ENCODE measurements at places on chromosomes 2 and 18.

GRCh38 chr18:76354348-76354747 is 140.7 kb downstream of the ZNF516 start:
- DNase-seq: peak; percentile 76

DNA sequence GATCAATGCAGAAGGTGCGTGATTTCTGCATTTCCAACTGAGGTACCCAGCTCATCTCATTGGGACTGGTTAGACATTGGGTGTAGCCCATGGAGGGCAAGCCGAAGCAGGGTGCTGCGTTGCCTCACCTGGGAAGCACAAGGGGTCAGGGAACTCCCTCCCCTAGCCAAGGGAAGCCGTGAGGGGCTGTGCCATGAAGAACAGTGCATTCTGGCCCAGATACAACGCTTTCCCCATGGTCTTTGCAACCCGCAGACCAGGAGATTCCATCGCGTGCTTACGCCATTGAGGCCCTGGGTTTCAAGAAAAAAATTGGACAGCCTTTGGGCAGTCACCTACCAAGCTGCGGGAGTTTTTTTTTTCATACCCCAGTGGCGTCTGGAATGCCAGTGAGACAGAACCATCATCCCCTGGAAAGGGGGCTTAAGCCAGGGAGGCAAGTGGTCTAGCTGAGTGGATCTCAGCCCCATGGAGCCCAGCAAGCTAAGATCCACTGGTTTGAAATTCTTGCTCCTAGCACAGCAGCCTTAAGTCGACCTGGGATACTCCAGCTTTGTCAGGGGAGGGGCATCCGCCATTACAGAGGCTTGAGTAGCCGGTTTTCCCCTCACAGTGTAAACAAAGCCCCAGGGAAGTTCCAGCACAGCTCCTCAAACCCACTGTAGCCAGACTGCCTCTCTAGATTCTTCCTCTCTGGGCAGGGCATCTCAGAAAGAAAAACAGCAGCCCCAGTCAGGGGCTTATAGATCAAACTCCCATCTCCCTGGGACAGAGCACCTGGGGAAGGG is 21.7 kb downstream of the TFPI start:
- no peak for DNase-seq

DNA sequence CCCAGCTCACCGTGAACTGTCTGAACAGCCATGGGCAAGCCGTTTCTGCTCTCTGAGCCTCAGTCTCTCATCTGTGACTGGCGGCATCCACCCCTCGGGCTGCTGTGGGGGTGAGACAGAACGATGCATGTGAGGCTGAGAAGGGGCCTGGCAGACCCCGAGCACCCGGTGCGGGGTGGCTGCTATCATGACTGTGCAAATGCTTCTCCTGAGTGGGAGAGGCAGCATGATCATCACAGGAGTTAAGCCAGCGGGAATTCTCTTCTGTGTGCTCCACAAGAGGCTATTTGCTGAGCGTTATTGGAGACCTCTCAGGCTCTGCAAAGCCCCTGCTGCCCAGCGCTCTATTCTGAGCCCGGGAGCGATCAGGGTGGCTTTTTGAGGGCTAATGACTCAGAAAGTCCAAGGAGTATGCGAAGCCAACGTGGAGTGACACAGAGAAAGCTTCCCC is 45.8 kb upstream of the ID2 start:
- DNase-seq: peak; percentile 64

- peak; percentile 91 for DNase-seq
Observed at GRCh38 chr2:241443486-241444223, 64.7 kb downstream of the STK25 start.

DNA sequence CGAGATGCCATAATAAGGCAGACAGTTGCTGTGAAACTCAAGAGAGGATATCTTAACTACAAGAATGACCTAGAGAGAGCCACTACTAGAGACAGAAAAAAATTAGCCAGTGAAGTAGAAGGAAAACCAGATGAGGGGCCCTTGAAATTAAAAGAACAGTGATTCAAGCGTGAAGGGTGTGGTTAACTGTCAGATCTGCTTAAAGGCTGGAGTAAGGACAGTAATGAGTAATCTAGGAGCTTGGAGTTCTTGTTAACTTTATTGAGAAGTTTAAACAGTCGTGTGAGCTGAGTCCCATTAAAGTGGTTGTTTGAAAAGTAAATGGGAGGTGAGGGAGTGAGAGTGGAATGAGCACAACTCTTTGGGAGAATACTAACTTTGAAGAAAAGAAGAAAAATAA is 21.3 kb downstream of the PIGN start:
- no peak for DNase-seq

- DNase-seq: peak; percentile 91
Observed at GRCh38 chr2:233209533-233210171, 41.8 kb upstream of the ATG16L1 start.

DNA sequence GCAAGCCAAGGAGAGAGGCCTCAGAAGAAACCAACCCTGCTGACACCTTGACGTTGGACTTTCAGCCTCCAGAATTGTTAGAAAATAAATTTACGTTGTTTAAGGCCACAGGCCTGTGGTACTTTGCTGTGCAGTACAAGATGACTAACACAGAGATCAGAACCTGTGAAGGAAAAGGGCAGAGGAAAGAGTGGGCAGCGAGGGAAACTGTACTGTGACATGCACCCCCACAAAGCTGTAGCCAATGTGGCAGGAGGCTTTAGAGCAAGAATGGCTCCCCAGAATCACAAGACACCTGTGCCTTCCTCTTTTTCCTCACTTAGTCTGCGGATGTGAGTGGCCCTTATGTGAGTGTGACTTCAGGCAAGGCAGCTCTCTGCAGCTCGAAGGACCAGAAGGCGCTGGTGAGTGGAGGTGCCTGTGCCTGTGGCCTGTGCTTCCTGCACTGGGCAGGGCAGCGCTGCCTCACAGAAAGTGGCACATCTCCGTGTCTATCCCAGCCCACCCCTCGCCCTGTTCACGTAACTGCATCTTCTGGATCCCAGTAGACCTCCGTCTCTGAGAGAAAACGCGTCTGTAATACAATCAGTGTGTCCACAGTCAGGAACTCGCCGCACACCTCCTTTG is 89.5 kb downstream of the MRPS9 start:
- DNase-seq: no peak

DNA sequence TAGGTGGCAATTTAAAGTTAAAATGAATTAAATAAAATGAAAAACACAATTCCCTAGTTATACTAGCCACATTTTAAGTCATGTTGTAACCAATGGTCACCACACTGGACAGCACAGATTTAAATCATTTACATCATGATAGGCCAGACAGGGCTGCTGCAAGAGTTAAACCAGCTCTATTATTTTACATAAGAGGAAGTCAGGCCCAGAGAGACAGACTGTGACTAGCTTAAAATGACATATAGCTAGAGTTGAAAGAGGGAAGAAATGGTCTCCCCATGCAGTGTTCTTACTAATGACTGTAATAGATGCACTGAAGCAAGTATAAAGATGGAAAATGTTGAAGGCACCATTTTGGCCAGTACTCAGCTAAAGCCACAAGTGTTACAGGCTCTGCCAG is 69.6 kb downstream of the SLC66A3 start:
- DNase-seq: no peak

GRCh38 chr2:95273566-95274290 is 521 bp upstream of the PROM2 start:
- DNase-seq: no peak

DNA sequence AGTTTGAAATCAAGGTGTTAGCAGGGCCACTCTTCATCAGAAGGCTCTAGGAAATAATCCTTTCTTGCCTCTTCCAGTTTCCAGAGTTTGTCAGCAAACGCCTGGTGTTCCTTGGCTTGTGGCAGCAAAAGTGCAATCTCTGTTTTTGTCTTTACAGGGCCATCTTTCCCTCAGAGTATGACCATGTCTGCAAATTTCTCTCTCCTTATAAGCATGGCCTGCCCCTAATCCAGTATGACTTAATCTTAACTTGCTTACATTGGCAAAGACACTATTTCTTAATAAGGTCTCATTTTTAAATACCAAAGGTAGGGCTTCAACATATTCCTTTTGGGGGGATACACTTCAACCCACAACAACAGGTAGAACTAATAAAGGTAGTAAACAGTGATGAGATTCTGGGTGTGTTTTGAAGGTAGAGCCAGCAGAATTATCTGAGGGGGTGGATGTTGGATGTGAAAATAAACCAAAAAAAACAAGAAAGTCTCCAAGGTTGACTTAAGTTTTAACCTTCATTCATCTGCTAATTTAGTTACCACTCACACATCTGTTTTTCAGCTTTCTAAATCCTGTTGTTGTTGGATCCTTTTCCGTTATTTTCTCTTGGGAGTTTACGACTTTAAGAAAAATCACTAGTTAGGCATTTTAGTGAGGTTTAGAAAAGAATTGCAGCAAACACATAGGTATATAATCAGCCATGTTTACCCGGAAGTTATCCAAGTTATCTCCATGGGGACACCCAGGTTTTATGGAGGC is 234.4 kb upstream of the FIGN start:
- peak; percentile 17 for DNase-seq

GRCh38 chr2:74744731-74745515 is 89.0 kb upstream of the HK2 start:
- no peak for DNase-seq

- DNase-seq: peak; percentile 71
Observed at GRCh38 chr2:130183512-130184373, 1.7 kb downstream of the MZT2B start.

GRCh38 chr2:5242751-5243150 is 449.4 kb upstream of the SOX11 start:
- DNase-seq: no peak

DNA sequence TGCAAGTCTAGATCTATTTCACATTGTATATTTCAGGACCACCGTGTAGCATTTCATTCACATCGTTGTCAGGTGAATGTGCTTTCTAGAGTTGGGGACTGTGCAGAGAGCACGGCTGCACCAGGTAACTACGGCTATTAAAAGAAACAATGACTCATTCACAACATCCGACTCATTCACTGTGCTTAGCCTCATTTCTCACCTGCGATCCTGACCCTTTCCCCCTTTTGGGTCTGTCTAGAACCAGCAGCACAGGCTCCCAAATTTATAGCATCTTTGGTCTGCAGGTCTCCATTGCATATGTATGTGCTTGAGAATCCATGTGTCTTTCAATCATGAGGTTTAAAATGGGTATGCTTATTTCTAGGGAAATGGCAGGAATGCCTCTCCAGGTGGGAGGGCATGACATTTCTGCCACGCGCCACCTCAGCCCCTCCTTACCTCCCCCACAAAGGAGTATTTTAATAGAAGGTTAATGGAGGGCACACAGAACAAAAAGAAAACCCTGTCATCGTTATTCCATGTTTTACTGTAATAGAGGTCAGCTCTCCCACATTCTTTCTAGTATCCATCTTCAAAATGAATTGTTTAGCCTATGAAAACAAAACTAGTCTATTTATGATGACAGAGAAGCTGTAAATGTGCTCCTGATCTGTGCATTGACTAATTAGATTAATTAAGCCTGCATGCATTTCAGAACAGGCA is 246.7 kb upstream of the EPHA4 start:
- DNase-seq: no peak

DNA sequence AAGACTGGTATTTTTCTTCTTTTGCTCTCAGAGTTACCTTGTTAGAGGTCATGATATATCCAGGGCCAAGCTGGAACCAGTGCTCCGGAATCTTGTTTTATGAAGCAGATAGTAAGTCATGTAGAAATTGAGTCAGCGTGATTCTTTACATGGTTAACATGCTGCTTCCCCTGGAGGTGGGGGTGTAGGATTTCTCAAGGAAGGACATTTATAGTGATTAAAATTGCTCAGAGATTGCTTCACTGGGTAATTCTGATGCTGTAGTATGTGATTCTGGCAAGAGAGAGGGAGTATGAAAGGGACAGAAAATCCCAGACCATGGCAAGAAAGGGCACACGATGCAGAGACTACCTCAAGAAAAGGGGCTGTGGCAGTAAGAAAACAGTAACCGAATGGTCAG is 8.0 kb upstream of the MYL1 start:
- no peak for DNase-seq

DNA sequence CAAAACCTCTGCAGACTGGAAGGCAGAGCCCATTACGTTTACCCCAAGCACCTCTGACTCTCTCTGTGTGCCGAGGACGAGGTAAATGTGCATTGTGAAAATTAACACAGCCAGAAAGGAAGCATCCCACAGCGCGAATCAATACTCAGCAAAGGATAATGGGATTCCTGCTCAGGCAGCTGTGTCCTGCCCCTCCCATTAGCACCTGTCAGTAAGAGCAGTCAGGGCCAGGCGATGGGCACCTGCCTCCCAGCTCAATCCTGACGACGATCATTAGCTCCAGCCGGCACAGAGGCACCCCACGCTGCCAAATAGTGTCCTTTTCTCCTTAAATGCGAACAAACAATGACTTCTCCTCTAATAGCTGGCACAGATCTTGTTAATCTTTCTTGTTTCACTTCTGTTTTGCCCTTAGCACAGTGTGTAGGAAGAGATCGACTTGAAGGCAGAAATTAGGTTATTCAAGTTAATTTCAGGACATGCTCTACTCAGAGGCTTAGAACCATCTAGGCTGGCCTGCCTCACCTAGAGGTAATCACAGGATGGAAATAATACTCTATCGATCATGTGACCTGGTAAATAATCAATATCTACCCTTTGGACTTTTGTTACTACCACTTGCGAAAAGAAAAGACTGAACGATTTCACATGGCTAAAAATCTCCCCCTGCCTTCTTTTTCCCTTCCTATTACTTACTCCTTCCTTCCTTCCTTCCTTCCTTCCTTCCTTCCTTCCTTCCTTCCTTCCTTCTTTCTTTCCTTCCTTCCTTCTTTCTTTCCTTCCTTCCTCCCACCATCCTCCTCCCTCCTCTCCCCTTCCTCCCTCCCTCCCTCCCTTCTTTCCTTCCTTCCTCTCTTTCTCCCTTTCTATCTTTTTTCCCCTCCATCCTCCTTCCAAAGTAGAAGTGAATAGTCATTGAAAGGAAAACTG is 487.9 kb upstream of the ID2 start:
- DNase-seq: no peak

DNA sequence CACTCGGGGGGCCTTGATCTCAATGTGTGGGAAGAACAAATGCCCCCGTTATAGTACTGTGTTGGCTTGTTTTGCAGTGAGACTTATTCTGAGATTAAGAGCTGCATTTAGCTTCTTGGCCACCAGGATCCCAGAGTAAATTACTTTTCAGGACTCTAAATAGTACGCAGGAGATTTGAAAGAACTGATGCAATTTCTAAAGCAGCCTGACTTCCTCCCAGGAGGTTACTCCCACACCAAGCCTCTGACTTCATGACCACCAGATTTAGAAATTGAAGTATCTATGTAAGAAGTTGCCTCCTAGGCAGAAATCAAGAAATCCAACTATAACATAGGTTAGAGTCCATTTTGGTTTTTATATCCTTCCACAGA is 67.0 kb downstream of the FEZ2 start:
- no peak for DNase-seq

DNA sequence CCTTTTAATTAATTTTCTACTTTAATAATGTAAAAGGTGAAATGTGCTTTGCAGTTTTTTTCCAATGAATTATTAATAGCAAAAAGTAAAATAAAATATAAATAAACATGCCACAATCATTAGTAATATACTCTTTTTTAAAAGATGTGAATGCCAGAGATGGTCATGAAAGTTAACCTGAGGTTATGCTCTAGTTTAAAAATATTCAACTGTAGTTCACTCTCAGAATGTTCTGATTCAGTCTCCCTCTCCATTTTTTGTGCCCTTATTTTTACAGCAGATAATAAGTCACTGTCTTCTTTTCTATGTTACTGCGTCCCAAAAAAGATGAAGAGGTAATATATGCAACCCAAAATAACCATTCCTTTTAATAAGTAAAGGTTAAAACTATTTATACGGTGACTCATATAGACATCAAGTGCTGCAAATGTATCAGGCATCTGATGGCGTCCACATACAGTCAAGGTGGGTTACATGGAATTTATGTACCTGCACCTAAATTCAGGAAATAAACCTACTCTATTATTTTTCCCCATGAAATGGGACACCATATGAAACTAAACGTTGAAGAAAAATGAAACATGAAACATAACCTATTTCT is 153.6 kb upstream of the ZNF804A start:
- DNase-seq: no peak

Measured in astrocyte of the hippocampus (primary cell).